AG08396 (cell line): ENCODE measurements at places on chromosomes 2 and 18.

DNA sequence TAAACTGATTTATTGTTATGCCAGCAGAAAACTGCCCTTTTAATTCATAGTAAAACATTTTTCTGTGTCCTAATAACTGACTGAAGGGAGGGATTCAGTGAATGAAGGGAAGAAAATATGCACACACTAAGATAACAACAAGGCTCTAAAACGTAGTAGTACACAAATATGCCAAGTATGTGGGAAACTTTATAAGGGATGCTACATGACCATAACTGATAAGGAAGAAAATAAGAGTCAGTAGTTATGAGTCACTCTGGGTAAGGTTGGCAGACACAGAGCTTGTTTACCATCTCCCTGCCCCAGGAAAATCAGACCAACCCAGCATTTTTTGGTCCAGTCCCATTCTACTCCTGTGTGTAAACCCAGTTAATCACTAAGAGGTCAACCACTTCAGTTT is 124.2 kb downstream of the RPRM start:
- DNase-seq: no peak

- no peak for DNase-seq
These were observed 336.8 kb downstream of the ARL6IP6 start for GRCh38 chr2:153055182-153055581.

GRCh38 chr2:172438741-172439508 is 11.5 kb downstream of the ITGA6 start:
- DNase-seq: peak; percentile 40

- DNase-seq: no peak
These were observed 277.9 kb upstream of the SIX3 start for GRCh38 chr2:44663471-44664073.

DNA sequence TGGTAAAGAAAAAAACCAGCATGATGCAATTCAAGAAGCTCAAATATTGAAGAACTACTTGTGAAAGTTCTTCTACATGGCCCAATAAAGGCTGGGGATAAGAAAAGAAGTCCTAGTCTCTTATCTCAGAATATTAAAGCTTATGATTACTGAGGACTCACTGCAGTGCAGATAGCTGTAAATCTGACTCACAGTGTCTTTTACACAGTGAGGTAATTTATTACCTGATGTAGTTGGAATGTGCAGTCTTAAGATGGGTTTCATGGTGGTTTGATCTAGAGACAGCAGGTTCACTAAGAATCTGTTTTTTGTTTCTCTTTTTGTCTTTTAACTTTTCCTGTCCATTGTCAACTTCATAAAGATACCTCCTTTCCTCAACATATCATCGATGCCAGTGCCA is 484.0 kb upstream of the MAP2 start:
- DNase-seq: no peak

GRCh38 chr2:158184001-158184400 is 82.3 kb downstream of the UPP2 start:
- DNase-seq: no peak

DNA sequence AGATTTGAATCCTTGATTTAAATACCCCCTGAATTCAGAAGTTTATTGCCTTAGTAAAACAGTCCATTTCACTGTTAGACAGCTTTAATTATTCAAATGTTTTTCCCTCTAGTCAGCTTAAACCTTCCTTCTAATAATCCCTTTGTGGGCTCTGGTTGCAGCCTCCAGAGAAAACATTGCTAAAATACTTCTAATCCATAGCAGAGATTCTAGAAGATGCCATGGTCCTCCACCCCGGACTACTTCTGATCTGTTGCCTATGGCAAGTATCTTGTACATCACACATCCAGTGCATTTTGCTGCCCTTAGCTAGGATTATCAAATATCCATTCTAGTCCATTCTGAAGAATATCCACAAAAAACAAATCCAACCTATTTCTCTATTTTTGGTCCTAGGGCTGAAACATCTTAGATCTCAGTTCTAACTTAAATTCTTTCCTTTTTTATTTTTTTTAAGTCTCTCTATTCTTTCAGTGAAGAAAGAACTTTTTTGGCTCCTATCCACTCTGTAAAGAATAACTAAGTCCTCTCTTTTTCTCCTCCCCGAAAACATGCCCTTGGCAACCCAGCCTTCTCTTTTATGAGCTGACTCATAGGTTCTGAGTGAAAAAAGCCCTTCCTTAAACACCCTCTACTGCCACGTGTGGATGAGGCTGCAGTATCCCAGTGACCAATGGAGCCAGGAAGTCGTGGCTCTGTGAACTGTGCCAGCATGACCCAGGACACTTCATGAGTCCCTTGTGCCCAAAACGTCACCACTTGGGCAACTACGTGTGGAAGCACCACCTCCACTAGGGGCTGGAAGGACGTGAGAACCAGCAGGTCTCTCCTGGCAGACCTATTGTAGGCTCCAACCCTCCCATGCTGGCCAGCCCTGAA is 349.8 kb downstream of the TNS1 start:
- DNase-seq: peak; percentile 72

GRCh38 chr18:78180741-78181140 is 798.9 kb upstream of the SALL3 start:
- DNase-seq: no peak

- peak; percentile 26 for DNase-seq
These were observed 33.6 kb downstream of the PLCL1 start for GRCh38 chr2:197838036-197838435.

DNA sequence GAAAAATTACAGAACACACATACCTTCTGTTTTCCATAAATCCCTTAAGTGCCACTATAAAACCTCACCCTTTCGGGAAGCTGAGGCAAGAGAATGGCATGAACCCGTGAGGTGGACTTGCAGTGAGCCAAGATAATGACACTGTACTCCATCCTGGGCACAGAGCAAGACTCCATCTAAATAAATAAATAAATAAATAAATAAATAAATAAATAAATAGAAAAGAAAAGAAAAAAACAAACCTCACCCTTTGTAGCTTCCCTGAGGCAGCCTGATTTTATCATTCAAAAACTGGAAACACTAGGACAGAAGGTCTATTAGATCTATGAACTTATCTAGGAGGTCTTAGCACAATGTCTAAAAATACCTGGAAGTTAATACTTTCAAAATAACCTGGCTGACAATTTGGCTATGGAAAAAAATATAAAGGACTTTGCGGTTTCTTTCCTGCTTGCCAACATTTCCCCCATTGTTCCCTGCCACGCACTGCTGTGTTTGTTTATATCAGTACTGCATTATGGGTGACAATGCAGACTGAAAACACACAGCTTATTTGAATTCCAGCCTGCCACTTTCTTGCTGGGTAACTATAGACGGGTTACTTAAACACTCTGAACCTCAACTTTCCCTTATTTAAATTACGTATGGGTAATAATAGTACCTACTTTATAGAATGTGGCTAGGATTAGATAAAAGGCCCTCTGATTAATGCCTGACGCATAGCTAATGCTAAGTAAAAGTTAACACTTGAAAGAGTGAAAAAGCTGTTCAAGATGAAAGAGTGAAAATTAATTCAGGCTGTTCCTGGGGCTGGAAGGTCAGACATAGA is 313.0 kb downstream of the RDH14 start:
- DNase-seq: no peak
